Fibroblast of skin of right biceps (primary cell): ENCODE measurements at places on chromosomes 13 and 19.
A peak's percentile ranks its signal among the peaks of the same experiment; 100 is the strongest.

GRCh38 chr19:13830114-13830740 lies 35.0 kb downstream of the ZSWIM4 start:
- no peak for DNase-seq

DNA sequence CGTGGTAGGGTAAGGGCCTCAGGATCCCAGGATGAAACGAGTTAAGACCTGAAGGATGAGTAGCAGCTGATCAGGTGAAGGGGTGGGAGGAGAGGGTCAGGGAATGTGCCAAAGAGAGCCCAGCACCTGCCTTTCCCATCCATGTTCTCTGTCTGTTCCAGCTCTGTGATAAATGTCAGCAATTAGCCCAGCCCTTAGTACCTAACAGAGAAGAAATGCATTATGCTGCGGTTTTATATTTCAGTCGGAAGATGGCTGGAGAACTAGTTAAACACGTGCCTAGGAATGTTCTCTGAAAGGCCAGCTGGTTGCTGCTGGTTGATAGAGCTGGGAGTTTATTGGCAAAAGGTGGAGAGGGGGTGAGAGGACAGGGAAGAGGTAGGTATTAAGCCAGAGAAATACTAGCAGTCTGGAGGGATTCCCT lies 268.2 kb downstream of the SHISA2 start:
- DNase-seq = no peak

DNA sequence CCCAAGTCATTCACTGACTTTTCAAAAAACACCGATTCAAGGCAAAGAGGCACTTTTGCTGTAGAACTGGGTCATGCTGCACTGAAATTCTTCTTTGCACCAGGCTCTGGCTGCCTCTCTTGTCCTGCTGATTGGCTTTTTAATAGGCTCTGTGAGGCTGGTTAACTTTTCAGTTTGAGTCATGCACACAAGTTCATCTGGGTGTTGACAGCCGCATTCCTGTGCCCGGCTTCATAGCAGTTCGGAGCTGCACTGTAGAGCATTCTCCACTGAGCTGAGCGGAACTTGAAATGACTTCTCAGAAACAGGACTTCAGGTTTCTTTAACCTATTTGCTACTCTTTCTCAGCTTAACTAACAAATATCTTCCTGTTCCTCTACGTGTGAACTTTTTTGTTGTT lies 978.3 kb downstream of the UQCRFS1 start:
- DNase-seq = peak; percentile 31

DNA sequence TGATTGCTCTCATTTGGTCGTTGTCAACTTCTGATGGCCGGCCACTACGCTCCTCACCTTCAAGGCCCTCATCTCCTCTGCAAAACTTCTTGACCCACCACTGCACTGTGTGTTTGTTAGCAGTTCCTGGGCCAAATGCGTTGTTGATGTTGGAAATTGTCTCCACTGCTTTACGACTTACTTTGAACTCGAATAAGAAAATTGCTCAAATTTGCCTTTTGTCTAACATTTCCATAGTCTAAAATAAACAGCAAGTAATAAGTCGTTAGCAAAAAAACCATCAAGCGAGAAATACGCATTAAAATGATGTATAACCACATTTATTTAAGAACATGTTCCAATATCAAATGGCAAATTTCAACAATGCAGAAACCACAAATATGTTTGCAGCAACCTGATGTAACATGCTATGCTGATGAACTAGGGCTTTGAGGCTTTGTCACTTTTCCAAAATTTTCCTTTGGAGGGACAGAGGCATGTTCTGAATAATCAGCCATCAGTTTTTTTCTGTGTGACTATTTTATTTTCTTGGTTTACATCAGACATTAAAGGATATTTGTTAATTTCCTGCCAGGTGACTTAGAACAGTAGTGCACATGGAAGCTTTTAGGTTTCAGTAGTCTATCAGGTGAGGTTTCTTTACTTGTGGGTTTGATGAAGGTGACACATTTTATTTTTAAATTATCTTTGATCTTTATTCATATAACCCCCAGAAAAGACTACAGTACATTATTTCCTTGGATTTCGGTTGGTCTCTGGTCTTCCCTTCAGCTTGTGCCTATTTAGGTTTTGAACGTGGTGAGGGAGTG lies 74.7 kb upstream of the TEX29 start:
- peak; percentile 81 for DNase-seq

DNA sequence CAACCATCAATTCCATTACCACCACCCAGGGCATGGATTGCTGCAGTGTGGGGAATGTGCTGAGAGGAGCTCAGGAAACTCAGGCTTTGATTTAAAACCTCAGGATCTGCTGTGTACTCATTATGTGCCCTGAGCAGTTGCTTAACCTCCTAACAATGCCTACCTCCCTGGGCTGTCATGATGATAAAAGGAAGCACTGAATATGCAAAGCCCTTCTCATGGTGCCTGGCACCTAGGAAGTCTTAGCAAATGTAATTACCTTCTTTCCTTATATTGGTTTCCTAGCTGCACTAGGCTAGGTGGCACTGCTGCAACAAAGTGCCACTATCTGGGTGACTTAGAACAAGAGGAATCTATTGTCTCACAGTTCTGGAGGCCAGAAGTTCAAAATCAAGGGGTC lies 62.2 kb downstream of the KCTD12 start:
- no peak for DNase-seq

GRCh38 chr19:7788933-7789323 lies 25.9 kb downstream of the CLEC4M start:
- no peak for DNase-seq
